ENCODE measurements at places on chromosomes 7 and 10.

DNA sequence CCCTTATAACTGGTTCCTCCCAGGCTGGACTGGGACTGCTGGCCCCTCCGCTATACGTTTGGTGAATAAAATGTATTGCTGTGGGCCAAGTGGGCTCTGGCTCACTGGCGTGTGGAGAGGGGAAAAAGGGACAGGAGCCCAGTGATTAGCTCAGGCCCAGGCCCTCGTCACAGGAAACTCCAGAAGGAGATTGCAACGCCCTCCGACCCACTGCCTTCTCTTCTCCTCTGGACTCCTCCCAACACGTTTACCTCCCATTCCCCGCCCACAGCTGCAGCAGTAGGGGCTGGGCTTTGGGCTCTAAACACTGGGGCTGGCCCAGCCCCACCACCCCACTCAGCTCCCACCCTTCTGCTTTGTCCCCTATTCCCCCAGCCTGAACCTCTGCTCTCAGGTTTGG is 173.9 kb downstream of the NEURL1 start:
- no peak for DNase-seq

DNA sequence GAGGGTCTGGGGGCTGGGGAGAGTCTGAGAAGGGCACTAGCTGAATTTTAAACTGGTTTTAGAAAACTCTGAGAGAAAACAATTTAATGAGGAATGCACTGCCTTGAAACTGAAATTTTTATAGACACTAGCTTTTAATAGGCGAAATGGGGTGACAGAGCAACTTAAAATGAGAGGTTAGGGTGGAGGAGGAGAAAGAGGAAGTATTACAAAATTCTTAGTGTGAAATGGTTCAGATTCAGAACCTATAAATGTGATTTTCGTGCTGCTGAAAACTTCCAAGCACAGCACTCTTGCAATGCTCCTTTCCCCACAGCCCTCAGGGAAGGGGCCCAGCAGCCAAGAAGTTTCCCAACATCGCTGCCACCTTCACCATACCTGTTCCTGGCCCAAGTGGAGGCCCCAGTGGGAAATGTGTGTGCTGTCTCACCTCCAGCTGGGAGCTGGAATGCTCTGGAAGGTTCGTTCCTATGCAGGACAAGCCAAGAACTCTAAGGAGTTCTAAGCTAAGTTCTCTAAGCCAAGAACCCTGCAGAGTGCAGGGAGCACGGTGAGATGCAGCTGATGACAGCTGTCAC is 60.0 kb downstream of the ATXN7L1 start:
- no peak for DNase-seq

DNA sequence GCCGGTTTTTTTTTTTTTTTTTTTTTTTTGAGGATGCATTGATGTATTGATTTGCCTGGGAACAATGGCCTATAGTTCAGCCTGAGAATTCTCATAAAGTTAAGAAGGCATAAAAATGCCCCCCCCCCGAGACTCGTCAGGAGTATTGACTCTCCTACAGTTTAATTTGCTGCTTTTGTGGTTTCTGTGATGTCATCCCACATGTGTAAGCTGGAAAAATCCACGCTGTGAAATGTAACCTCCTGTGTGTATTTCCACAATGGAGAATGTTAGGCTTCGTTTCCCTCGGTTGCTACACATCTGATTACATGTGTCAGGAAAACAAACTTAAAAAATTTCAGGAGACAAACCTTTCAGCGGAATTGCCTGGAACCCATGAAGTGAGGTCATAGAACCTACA is 117.9 kb downstream of the FANK1 start:
- DNase-seq = no peak

DNA sequence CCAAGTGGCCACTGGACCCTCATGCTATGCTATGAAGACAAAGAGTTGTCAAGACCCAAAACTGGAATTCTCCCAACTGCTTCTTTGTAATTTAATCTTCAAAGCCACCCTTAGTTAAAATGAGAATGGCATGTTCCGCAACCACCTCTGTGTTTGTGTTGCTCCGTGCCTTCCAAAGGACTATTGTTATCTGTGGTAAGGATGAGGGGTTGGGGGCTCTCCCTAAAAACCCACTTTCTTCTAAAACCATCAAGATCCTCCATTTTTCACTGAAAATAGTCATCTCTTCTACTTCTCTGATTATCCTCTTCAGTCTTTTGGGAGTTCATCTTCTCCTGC is 222.1 kb upstream of the AOAH start:
- DNase-seq = no peak
